ENCODE measurements at places on chromosomes 2 and 18.

DNA sequence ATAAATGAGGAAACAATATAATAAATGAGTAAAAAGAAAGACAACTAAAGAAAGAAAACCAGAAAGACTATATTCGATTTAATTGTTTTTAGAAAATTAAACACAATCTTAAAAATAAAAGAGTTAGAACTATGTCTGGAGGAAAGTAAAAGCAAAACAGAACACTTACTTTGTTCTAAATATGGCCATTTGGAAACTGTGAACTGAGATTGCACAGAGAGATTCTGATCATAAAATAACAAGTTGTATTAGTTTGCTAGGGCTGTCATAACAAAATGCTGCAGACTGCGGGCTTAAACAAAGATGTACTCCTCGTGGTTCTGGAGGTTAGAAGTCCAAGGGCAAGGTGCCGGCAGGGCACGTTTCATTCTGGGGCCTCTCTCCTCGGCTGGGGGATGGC is 128.1 kb upstream of the AQP4 start:
- no peak for DNase-seq

DNA sequence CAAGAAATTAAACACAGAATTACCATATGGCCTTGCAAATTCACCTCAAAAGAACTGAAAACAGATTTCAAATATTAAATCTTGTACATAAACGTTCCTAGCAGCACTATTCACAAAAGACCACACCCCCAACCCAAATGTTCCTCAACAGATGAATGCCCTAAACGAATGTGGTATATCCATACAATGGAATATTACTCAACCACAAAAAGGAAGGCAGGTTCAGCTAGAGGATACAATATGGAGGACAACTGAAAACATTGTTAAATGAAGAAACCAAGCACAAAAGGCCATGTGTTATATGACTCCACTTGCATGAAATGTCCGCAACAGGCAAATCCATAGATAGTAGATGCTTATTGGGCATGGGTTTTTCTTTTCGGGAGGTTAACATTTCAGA is 61.7 kb downstream of the PPP4R1 start:
- DNase-seq = no peak

DNA sequence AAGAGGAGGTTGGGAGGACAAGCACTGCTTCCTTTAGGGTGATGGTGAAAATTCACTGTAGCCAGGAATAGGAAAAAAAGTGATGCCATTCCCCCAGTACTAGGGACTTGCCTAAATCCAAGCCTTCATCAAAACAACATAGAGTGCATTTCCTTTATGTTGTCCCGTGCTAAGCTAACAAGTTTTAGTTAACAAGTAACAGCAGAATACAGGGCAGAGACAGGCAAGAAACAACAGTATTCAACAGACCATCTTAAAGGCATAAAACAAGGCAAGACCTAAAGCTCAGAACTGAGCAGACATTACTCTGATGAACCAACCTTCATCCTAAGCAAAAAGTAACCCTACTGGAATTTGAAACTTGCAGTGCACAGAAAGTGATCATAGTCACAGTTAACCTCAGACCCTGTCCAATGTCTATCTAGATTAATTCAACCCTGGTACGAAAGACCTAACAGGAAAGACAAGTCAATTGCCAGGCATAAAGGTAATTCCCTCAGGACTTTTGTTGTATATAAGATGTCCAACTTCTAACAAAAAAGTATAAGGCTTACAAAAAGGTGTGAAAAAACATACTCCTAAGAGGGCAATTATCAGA is 34.4 kb upstream of the GALNT1 start:
- DNase-seq = no peak

DNA sequence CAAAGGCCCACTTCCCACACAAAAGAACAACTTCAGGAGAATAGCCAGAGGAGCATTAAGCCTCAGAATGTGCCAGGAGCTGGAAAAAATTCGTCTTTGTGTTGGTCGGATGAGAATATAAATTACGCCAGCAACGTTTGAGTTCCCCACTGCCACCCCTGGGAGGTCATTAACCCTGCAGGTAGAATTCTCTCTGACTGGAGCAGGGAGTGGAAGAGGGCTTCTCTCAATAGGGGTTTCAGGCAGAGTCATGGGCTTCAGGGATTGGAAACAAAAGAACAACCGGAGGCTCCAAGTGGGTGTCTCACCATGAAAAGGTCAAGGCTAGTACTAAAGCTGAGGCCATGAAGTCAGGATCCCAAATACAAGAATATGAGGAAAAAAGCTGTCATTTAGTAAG is 69.0 kb upstream of the DDX18 start:
- DNase-seq = no peak

DNA sequence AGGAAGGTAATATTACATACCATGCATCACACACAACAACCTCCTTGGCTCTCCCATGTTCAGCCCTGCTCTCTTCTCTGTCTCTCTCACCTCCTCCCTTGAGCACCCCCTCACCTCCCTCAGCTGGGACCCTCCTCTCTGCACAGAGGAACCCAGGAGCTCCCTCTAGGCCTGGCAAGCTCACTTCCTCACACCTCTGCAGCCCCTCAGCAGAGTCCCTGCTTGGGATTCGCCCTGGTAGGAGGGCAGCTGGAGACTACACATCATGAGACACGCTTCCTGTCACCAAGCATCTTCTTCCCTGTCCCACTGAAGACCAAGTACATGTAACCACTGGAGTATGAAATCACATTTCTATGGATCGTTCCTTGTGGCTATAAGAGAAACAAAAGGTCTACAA is 51.0 kb downstream of the ADD2 start:
- DNase-seq = no peak

DNA sequence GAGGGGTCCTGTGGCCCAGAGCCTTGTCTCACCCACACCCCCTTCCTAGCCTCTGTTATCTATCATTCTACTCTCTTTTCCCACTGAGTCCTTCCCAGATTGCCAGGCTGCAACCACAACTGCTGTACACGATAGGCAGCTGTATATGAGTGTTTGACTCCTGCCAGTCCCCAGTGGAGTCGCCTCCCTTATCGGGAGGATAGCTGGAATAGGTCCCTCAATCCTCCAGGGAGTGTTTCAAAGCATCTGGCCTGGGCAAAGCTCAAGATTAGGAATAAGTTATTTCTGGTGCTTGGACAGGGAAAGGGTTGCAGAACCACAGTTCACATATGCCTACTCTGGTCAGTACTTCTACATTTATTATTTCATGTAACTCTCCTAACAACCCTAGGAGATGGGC is 4.8 kb downstream of the MSGN1 start:
- no peak for DNase-seq

DNA sequence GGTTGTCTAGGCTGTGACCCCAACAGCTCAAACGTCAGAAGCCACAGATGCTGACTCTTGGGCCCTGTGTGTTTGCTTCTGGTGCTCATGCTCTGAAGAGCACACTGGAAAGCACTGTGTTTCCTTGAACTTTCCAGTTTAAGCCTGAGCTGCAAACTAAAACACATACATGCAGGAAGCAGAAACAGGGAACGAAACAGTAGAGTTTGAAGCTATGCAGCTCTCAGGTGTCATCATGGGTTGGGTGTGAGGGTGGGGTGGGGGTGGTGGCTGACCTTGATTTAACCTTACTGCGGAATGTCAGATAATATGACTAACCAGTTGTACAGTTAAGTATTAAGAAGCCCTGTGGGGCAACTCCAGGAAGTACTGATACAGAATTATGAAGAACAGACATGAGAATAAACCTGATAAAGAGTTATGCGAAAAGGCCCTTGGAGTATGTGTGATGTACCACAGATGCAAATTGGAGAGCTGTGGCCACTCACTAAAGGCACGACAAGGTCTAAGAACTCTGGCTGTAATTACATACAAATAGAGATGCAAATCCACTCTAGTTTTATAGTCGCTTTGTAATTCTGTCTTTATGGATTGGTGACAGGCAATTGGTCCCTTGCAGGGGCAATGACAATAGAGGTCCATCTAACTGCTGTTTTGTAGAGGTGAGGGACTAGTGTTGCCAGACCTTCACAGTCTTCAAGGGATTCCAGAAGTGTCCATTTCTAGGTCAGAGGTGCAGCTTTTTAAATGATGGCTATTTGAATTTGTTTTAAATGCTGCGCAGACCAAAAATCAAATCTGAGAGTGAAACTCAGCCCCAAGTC is 273.1 kb downstream of the NAPG start:
- no peak for DNase-seq

GRCh38 chr2:184598316-184599053 is at the start of gene ZNF804A:
Gene ZNF804A, plus strand, starts transcription at chr2:184598529. Its CDS starts 431 bp downstream, at chr2:184598960.
- no peak for DNase-seq

DNA sequence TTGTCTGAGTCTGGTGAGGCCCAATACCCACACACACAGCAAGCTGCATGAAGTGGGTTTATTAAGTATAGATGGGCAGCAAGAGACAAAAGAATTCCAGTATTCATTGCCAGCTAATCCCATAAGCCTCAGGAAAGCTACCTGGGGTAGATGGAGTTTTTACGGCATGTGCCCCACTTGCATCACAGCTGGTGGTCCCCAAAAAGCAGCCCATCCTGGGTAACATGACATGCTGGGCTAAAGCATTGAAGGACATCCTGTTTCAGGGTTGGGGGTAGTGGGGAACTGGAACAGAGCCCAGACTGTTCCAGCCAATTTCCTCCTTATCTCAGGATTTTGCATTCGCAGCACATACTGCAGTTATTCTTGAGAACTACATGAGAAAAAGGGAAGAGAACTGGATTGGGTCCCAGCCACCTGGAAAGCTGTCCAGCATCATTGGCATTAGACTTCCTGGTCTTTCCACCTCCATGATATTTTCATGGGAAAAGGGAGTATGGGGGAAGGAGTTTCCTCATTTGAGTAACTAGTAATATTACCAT is 240.1 kb upstream of the MMADHC start:
- DNase-seq = no peak

GRCh38 chr18:34787931-34788532 is 77.9 kb downstream of the DTNA start:
- no peak for DNase-seq

DNA sequence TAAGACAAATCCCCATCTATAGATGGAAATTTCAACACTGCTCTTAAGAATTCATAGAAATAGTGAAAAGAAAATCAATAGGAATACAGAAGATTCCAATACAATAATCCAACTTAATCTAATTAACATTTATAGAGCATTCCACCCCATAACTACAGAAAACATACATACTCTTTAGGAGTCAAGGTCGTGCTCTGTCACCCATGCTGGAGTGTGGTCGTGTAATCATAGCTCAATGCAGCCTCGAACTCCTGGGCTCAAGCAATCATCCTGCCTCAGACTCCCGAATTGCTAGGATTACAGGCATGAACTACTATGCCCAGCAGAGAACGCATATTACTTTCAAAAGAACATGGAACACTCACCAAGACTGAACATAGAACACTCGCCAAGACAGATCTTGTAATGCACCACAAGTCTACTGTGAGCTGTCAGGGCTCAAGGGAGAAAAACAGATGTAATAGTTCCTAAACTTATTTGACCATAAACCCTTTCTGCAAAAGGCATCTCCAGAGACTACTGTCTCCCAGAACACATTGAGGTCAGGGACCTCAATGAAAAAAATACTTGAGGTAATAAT is 14.1 kb downstream of the MEMO1 start:
- DNase-seq = no peak

GRCh38 chr2:11774600-11774999 is 28.2 kb downstream of the LPIN1 start:
- DNase-seq = no peak

DNA sequence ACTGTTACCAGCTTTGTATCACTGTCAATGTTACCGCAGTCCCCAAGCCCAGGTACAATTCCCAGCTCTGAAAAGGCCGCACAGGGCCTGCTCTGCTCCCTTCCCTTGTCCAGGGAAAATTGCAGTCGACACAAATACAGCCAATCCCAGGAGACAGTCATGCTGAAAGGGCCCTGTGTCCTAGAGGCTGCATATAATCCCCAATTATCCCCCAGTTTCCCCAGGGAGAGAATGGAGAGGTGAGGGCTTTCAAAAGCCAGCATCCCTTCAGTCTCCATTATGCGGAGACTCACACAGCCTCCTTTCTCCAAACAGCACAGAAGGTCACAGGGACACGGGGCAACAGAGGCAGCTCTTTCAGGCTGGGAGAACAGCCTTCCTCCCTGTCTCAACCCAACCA is 17.1 kb upstream of the CTIF start:
- DNase-seq = no peak

DNA sequence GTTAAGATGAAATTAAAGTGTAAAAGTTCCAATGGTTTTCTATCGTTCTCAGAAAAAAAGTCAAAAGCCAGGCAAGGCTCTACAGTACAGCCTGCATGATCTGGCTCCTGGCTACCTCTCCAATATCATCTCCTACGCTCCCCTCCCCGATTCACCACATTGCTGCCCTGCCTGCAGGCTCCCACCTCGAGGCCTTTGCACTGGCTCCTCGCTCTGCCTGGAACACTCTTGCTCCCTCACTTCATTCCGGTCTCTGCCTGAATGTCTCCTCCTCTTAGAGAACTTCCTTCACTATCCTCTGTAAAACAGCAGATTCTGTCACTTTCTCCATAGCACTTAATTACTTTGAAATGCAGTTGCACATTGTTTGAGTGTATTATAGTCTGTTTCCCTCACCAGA is 72.5 kb downstream of the KLF7 start:
- DNase-seq = no peak

- DNase-seq = no peak
Observed at GRCh38 chr18:45751766-45752165, 27.8 kb downstream of the SLC14A1 start.

GRCh38 chr2:181190711-181191110 is 210.3 kb downstream of the UBE2E3 start:
- no peak for DNase-seq

GRCh38 chr2:167157523-167157922 is 269.2 kb downstream of the XIRP2 start:
- DNase-seq = no peak

GRCh38 chr18:80136679-80137078 is 27.6 kb downstream of the ADNP2 start:
- DNase-seq = no peak

DNA sequence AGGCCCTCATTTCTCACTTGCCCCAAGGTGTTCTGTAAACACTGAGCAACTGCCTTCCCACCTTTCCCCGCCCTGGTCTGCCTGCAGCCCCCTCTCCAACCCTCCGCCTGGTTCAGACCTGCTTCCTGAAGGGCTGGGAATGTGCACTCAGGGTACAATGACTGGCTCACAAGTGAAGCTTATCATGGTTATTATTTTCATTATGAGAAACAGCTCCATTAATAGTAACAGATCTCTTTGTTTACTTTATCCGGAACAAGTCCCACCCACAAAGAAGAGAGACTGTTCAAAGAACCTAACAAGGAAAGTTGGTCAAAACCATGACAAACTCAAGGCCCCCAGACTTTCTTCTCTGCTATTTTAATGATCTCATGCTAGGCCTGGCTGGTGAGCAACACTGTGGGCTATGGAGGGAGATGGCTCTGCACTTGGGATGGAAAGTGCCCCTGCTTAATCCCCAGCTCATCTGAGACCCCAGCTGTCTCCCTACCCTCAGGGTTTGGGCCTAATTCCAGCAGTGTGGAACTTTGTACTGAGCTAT is 36.7 kb downstream of the ARHGAP25 start:
- DNase-seq = no peak

- no peak for DNase-seq
Observed at GRCh38 chr2:233173115-233173514, 78.4 kb upstream of the ATG16L1 start.

DNA sequence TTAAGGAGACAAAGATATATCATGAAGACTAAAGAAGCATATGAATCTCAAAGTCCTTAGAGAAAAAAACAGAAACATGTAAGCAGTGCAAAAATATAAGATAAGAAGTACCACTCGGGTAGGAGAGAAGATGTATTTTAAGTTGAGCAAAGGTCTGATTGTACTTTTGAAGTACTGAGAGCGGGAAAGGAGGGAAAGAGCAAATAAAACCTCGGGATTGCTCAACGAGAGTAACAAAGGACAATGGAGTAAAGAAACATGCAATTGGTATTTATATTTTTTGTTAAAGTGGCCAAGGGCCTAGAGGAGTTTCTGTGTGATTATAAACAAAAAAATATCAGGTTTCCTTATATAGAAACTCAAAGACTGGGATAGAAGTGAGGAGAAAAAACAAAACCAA is 251.9 kb downstream of the LNPK start:
- no peak for DNase-seq
